ENCODE measurements at places on chromosomes 11 and 22. TPM values are rescaled to one million over a fixed set of nuclear protein-coding genes. Genes with fewer than 3 reads are reported as not detected.

The ARHGAP8 gene
- 23.4 TPM for total RNA-seq

The MUC5B gene
- total RNA-seq, result 0.06 TPM

The SAA4 gene
- not detected for total RNA-seq

The SNX32 gene
- total RNA-seq, result 1.9 TPM

The FGF19 gene
- total RNA-seq, result not detected

The MRGPRX4 gene
- total RNA-seq, result not detected

The NXPE4 gene
- not detected for total RNA-seq

The SLC6A5 gene
- not detected for total RNA-seq

The TRIOBP gene
- 70.9 TPM for total RNA-seq

The VPREB1 gene
- not detected for total RNA-seq

DNA sequence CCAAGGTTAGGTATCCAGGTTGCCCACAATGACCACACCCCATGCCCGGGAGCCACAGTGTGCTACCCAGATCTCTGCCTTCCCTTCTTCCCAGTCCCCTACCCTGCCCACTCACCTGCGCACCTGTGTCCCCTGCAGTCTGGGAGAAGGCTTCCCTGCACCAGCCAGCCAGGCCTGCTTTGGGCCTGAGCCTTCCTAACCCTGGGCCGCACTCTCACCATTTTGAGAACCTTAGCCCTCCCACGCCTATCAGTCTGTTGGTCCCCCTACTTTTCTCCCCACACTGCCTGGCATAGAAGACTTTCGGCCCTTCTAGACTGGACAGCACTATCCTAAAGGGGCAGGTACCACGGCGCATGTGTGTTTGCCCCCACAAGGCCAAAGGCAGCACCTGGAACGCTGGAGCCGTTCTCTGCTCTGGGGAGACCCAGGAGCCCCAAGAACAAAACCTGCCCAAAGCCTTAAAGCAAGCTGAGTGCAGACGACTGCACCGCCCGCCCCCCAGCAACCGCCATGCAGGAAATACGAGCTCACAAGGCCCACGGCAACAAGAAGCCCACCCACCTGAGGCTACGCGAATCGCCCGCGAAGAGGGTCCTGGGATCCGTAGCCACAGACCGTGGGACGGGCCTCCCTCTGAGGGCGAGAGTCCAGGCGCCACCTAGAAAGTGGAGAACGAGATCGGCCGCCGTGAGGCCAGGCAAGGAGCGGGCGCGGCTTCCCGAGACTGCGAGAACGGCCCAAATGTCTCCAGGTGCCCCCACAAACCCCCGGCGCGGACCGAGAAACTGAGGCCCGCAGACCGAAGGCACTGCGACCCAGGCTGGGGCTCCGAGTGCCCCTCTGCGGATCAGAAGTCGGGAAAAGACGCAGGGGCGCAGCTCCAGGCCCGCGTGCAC, 546 bp downstream of the GNB1L start:
- no peak for DNase-seq

- DNase-seq, result no peak
These were observed 6.4 kb downstream of the PRAME start for GRCh38 chr22:22552630-22553029.

DNA sequence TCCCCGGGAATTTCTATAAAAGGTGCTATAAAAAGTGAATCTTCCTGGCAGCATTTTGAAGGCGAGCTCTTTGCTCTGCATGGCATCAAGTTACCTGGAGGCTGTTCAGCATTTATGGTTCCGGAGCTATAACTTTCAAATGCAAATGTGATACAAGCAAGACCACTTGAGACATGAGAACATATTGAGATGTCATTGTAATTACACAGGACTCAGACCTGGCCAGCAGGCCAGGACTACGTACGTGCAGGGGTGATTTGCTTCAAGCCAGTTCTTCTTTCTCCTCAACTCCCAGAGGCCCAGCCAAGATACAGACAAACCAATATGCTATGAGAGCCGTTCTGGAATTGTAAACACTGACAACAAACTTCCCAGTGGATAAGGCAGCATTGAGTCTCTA, 227.4 kb upstream of the FAT3 start:
- DNase-seq, result no peak

DNA sequence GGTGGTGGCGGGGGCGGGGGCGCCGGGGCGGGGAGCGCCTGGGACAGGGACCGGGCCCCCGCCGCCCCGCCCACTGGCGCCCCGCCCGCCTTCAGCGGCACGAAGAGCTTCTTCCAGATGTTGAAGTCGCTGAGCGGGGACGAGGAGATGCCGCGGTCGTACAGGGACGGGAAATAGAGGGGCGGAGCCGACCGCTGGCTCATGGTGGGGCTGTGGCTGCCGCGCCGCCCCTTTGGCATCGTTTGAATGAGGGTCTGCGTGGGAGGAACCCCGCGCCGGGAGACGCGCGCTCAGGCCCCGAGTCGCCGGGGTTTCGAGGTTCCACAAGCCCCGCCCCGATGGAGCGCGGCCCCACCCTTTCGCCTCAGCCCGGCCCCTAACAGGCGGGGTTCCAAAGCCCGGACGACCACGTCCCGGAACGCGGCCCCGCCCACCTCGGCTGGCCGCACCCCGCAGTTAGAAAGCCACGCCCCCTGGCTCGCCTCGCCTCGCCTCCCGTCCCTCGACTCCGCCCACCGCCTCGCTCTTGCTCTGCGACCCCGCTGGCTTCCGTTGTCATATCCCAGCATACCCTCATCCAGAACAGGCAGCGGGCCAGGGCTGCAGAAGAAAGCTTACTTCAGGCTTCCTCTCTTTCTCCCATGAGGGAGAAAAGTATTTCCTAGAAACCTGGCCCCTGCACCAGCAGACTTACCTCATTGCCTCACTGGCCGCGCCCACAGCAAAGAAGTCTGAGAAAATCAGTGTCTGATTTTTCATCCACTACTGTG, at the start of gene C11orf91:
Gene C11orf91 (minus strand): TSS at position 325 of the 770 bp plus-strand sequence. CDS start 86 bp downstream, at position 239.
- DNase-seq, result peak; percentile 99

- DNase-seq, result no peak
These were observed 81.4 kb downstream of the TBC1D22A start for GRCh38 chr22:46843821-46844255.

DNA sequence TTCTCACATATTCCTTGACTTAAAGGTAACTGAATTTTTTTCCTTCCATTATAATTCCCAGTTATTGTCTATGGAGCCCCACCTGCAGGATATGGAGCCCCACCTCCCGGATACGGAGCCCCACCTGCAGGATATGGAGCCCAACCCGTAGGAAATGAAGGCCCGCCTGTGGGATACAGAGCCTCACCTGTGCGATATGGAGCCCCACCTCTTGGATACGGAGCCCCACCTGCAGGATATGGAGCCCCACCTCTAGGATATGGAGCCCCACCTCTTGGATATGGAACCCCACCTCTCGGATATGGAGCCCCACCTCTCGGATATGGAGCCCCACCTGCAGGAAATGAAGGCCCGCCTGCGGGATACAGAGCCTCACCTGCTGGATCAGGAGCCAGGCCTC, 28.1 kb downstream of the WBP2NL start:
- no peak for DNase-seq

- DNase-seq, result no peak
These were observed 305.3 kb downstream of the KIRREL3 start for GRCh38 chr11:126695293-126695692.

DNA sequence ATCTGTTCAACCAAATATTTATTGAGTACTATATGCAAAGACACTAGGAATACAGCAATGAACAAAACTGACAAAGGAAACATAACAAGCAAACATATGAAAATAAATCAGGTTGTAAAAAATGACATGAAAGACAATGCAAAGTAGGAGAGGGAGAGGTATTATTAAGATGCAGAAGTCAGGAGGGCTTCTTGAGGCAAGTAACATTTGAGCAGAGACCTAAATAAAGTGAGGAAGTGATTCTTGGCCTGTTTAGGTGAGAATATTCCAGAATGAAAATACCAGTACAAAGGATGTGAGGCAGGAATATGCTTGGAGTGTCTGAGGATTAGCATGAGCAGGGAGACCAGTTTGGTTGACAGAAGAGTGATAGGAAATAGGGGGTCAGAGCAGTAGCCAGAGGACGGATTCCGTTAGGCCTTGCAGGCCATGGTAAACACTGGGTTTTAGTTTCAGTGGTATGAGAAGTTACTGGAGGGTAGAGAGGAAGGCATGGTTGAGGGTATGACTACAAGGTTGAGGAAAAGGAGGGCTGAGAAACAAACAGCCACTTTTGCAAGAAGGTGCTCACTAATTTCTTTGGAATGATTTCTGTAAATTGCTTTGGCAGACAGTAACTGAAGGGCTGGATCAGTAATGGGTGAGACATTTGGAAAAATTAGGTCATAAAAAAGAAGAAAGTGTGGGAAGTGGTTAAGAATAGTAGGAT, 191.9 kb downstream of the SWAP70 start:
- no peak for DNase-seq

- DNase-seq, result peak; percentile 32
These were observed 33.7 kb upstream of the PITPNB start for GRCh38 chr22:27952779-27953178.

- DNase-seq, result no peak
These were observed 41.2 kb downstream of the COPB1 start for GRCh38 chr11:14458377-14458776.

GRCh38 chr11:61691380-61692156, 11.4 kb downstream of the DAGLA start:
- DNase-seq, result no peak

GRCh38 chr22:23282089-23282501, 101.8 kb downstream of the BCR start:
- DNase-seq, result no peak

DNA sequence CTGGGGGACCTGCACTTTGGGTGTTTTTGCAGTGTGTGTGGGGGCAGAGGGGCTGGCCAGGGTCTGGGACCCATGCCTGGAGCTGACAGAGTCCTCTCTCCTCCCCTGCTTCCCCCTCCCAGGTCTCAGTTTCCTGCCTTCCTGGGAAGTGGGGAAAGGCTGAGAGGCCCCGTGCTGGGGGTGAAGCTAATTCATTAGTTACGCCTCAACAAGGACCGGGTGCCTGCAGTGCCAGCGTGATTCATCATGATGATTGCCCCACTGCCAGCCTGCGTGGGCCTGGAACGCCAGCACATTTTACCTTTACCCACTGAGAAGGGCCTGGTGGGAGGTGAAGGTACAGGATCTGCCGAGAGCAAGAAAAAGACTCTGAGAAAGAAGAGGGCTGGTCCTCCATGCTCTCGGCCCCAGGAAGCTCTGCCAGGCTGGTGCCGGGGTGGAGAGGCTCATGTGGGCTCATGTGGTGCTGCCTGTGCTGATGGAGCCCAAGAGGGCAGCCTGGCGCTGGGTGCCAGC, 2.9 kb upstream of the LRRC10B start:
- DNase-seq, result no peak

DNA sequence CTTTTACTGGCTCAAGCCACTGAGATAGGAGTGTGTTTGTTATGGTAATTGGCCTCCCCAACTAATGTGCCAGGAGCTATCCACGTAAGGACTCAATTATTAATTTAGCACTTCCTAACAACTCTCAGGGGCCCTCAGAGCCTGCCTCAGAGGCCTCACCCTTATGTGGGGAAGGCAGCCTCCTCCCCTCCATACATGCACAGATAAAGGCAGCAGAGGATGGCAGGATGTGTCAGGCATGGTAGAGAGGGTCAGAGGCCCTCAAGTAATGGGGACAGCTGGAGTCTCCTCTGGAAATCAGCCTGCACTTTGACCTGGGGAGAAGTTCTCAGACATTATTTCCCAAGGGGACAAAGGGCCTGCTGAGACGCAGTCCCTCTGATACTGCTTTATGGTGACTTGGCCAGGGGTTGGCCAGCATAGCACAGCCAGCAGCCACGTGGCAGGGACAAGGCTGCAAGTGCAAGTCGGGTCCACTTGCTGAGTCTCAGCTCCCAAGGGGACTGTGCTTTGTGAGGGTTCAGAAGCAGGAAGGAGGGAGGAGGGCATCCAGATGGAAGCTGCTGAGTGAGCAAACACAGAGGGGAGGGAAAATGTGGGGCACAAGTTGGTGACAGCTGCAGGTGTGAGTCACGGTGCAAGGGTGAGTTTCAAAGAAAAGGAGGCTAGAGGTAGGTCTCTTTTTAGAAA, 17.0 kb downstream of the MOGAT2 start:
- DNase-seq, result no peak

GRCh38 chr11:79159657-79160450, 281.0 kb downstream of the TENM4 start:
- no peak for DNase-seq

DNA sequence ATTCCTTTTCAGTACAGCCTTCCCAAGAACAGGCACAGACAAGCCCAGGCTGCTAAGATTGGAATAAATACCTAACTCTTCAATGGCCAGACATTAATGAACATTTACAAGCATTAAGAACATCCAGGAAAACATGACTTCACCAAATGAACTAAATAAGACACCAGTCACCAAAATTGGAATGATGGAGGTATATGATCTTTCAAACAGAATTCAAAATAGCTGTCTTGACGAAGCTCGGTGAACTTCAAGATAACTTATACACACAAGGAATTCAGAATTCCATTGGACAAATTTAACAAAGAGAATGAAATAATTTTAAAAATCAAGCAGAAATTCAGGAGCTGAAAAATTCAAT, 16.4 kb upstream of the DDX10 start:
- DNase-seq, result no peak

DNA sequence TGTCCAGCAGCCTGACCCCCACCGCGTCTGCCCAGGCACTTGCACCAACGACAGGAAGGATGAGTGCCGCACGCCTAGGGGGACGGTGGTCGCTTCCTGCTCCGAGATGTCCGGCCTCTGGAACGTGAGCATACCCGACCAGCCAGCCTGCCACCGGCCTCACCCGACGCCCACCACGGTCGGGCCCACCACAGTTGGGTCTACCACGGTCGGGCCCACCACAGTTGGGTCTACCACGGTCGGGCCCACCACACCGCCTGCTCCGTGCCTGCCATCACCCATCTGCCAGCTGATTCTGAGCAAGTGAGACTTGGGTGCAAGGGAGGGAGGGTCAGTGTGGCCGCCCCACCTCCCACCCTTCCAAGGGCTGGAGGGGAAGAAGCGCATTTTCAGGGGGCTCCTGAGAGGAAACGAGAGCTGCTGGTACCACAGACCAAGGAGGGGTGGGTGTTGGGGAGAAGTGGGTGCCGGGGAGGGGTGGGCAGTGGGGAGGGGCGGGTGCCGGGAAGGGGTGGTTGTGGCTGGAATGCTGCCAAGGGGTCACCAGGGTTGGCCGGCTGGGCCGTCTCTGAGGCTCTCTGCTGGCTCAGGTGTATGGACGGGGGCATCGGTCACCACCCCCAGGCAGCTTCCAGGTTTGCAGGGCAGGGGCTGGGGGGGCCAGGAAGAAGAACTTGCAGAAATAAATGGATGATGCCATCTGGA, 27.7 kb upstream of the MUC5B start:
- DNase-seq, result no peak

- DNase-seq, result peak; percentile 80
These were observed 13.4 kb downstream of the SYT7 start for GRCh38 chr11:61567286-61568061.

DNA sequence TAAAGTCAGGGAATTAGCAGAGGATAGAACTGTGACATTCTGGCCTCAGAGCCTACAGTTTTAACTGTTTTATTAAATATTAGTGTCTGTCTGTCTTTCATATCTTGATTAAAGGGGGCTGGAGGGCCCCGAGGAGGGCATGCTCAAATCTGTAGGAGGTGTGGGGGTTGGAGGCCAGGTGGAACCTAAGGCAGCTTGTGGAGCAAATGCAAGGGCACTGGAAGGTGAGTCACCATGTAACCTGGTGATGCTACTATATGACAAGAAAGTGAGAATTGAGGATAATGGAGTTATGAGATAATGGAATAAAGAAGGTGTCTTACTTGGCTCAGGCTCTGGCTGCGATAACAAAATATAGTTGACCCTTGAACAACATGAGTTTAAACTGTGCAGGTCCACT, 27.3 kb upstream of the TMEM86A start:
- DNase-seq, result no peak

GRCh38 chr22:23218053-23218866, 38.0 kb downstream of the BCR start:
- DNase-seq, result no peak

- no peak for DNase-seq
These were observed 94.2 kb upstream of the DRD2 start for GRCh38 chr11:113569391-113569790.
